ENCODE measurements at places on chromosomes 16 and 17.

- DNase-seq: no peak
Measured at GRCh38 chr16:83455716-83456115, 352.1 kb upstream of the HSBP1 start.

GRCh38 chr16:84404936-84405639, 36.8 kb downstream of the ATP2C2 start:
- DNase-seq: no peak

DNA sequence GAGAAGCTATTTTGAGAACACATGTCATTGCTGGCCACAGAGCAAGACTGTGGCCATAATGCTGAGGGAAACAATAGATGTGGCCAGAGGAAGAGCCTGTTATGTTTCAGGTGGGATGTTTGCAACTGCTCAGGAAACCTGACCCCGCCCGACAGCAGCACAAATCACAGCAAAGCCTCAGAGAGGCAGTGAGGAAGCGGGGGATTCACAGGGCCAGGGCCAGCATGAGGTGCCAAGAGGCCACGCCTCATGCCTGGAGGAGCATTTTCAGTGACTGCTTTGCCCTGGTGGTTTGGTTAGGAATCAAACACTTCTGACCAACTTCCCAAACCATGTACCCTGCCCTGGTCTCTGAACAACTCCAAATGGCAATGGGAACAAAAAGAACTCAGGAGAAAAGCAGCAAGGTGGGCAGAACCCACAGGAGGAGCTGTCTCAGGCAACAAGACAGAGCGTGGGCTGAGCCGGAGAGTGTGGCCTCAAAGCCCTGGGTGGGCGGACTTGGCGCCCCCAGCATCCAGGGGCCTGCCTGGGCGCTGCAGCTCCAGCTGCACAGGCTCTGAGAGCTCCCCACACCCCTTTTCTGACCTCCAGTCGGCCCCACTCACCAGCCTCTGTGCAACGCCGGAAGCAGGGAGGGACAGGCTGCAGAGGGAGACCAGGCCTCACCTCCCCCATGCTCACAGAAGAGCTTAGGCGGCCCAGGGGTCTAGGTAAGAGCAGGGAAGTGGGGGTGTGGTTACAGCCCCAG, 20.6 kb downstream of the HIC1 start:
- DNase-seq: no peak

DNA sequence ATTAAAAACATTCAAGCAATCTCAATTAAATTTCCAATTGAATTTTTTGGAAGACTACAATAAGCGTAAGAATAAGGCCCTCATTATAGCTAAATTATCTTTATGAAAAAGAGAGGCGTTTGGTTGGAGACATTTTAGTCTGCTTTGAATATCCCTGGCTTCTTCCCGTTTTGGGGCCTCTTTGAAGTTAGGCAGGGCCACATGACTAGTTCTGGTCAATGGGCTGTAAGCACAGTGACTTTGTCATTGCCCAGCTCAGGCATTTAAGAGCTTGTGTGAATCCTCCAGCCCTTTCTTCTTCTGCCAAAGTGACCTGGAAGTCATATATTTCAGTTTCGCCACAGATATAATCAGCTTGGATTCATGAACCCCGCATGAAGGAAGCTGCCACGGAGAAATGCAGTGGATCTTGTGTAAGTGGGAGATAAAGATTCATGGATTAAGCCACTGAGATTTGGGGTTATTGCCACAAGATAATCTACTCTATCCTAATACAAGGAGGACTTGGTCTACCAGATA, 21.7 kb upstream of the UBTF start:
- no peak for DNase-seq

DNA sequence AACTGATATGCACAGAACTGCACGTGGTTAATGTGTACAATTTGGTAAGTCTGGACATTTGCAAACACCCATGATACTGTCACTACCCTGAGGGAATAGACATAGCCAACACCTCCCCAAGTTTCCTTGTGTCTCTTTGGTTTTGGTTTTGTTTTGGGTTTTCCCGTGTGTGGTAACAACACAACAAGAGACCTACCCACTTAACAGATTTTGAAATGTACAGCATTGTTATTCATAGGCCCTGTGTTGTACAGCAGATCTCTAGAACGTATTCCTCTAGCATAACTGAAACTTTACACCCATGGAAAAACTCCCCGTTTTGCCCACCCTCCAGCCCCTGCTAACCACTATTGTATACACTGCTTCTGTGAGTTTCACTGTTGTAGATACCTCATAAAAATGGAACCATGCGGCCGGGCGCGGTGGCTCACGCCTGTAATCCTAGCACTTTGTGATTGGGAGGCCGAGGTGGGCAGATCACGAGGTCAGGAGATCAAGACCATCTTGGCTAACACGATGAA, 76.3 kb upstream of the TBC1D3K start:
- DNase-seq: no peak

DNA sequence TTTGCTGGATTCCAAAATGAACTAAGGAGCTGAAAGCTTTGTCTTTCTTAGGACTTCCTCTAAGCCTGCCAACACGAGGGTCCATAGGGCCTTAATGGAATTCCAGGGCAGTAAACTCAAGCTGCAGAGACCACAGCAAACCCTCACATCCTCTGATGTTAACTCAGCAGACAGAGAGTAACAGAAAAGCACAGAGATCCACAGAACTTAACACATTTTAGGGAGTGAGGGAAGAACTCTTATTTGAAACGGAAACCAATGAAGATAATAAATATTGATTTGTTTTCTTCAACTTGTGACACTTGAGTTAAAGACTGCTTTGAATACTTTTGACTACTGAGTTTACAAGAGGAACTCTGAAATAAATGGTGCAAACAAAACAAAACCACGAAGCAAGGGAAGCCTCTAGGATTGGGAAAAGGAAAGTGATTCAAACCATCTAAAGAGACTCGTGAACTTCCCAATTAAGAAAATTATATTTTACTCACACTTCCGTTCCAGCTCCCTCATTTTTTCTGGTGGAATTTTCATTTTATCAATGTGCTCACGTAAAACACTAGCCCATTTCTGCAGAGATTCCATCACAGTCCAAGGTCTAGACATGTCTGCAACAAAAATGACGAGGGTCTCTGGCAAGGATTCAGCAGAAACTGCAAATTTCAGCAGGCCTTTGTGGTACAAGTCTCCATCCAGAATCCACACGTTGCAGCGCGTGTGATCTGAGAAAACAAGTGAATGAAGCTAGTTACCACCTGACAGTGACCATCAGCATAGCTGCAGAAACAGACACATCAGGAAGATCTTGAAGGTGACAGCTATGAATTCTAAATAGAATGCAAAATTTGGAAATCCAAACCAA, 9.2 kb downstream of the DYNC1LI2 start:
- DNase-seq: no peak

GRCh38 chr16:65004570-65004969, 117.3 kb downstream of the CDH11 start:
- no peak for DNase-seq

DNA sequence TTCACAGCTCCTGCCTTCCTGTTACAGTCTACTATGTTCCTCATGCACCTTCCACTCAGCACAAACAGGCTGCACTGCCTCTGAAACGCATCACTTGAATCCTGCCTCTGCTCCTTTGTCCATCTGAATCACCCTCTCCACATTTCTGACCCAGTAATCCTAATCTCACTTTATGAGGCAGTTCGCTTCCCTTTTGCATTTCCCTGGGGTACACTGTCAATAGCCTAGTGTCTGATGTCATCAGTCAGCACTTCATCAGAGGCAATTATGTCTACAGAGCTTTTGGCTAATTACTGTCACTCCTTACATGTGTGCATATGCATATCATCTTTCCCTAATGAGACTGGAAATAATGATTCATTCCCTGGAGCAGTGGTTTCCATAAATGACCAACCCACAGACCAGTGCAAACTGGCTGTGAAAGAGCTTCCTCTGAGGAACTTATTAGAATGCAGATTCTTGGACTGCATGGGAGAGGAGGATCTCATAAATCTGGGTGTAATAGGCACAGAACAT, 23.6 kb downstream of the CA4 start:
- DNase-seq: no peak

DNA sequence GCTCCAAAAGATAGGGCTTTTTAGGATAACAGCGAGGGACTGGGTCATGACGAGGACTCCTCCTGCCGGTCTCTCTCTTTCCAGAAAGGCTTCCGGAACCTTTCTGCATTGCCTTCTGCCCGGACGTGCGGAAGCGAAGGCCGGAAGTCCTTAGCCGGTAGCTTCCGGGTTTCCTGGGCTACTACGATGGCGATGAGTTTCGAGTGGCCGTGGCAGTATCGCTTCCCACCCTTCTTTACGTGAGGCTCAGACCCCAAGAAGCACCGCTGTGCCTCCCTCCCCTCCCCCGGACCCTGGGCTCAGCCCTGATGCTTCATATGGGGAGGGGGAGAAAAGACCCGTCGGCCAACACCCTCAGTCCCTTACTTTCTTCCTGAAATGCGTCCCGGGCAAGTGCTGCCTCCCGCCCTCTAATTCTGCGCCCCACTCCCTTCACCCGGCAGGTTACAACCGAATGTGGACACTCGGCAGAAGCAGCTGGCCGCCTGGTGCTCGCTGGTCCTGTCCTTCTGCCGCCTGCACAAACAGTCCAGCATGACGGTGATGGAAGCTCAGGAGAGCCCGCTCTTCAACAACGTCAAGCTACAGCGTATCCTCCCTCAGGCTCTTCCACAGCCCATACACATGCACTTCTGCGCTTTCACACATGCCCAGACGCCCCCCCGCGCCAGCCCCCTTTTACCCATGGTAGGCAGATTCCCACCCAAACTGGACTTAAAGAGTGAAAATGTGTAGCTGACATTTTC, at the start of gene VPS25:
Gene VPS25, plus strand, starts transcription at position 160 of the 746 bp plus-strand sequence. Its CDS starts 27 bp downstream, at position 187.
- peak; percentile 85 for DNase-seq

DNA sequence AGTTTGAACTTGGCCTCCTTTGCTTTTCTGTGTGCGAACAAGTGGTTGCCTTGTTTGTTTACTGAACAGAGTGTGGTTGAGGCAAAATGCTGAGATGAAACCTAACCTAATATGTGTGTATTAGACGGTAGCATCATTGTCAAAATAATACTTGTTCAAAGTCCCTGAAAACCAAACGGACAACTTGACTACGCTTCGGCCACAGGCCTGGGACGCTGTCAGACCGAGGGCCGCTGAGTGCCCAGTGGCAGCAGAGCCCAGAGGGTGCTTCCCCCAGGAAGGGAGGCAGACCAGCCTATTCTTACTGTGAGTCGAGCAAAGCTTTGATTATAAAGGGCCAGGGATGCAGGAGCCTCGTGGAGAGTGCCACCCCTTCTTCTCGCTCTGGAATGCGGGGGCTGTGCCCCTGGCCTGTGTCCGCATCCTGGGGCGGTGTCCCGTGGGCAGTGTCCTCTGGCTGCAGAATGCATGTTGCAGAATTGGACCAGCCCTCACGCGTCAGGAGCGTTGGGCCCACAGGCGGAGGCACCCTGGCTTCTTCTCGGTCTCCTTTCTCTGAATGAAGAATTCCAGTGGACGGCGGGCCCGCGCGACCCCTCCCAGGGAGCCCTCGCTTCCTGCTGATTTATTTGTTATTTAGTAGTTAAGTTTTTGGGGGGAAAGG, 5.2 kb downstream of the ACSF3 start:
- DNase-seq: no peak

GRCh38 chr17:63365366-63366240, 80.5 kb downstream of the CYB561 start:
- DNase-seq: no peak

GRCh38 chr17:44940768-44941167, 6.8 kb downstream of the KIF18B start:
- DNase-seq: no peak

GRCh38 chr16:58088091-58088490, 41.1 kb downstream of the CFAP20 start:
- no peak for DNase-seq

GRCh38 chr16:73152386-73153125, 104.6 kb upstream of the ZFHX3 start:
- no peak for DNase-seq

GRCh38 chr17:67974185-67974584, 22.1 kb downstream of the C17orf58 start:
- DNase-seq: no peak

DNA sequence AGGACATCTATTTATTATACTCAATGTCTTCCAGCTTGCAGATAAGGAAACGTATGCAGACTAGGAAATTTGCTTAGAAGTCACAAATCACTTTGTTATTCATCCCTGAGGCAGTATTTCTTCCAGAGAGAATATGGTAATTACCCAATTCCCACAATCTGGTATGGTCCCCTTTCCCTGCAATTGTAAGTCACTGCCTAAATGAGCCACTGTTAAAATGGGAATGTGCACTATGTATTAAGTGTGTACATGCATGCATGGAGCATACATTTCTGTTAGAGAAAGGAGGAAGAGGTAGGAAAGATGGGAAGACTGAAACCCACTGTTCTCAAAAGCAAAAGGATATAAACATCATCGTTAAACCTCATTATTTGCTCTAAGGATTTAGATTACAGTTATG, 10.0 kb downstream of the NUFIP2 start:
- DNase-seq: no peak

GRCh38 chr16:15976929-15977637, 27.7 kb downstream of the ABCC1 start:
- no peak for DNase-seq

DNA sequence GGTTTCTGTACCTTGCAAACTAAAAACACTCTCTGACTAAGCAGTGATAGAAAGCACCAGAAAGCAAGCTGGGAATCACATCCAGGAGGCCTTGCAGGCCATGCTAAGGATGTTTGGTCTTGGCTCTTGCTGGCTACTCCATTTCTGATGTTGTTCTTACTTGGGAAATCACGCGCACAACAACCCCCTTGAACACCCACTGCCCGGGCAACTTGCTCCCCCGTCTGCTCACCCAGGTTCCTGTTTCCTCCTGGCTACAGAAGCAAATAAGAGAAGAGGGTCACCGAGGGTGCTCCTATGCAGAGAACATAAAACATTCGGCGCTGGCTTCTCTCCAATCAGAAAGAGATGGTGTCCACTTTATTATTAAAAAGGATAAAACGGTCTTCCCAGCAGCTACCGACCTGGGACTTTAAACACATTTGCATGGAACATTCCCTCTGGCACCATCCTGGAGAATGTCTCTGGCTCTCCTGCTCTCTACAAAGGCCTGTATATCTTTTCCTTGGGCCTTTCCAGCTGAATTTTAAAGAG, 271.2 kb upstream of the RPL38 start:
- DNase-seq: no peak

DNA sequence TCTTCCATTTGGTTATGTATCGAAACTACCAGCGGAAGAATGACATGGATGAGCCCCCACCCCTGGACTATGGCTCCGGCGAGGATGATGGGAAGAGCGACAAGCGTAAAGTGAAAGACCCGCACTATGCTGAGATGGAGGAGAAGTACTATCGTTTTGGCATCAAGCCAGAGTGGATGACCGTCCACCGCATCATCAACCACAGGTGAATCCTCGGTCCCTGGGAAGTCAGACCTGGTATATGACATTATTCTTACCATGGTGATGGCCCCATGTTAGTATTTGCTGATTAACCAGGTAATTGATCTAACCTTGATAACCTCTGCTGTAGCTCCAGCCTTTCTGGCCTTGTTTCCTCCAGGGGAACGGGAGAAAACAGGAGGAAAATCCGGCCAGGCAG, 8.5 kb downstream of the CHD3 start:
- DNase-seq: no peak

GRCh38 chr17:41619036-41619926, 5.1 kb downstream of the KRT17 start:
- DNase-seq: no peak
